ENCODE measurements at places on chromosomes 7 and 10. TPM values are rescaled to one million over a fixed set of nuclear protein-coding genes. Genes with fewer than 3 reads are reported as not detected.

Gene LIPJ
- total RNA-seq, result 0.16 TPM

Gene TFAM
- 15.5 TPM for total RNA-seq

Gene CALML3
- total RNA-seq, result not detected

Gene GRID2IP
- under 0.01 TPM for total RNA-seq

Gene FFAR4
- total RNA-seq, result not detected

All from bronchial smooth muscle cell (primary cell).